ENCODE measurements at places on chromosomes 16 and 17.

- DNase-seq: no peak
Observed at GRCh38 chr17:71229070-71229469, 891.8 kb upstream of the SOX9 start.

- DNase-seq: no peak
Observed at GRCh38 chr17:75854881-75855309, 240 bp downstream of the WBP2 start.

- no peak for DNase-seq
Observed at GRCh38 chr17:20983359-20983637, 59.5 kb downstream of the USP22 start.

- DNase-seq: no peak
Observed at GRCh38 chr16:66416939-66417700, 10.0 kb upstream of the BEAN1 start.

- DNase-seq: no peak
Observed at GRCh38 chr16:16780588-16780987, 401.6 kb downstream of the NPIPA7 start.

DNA sequence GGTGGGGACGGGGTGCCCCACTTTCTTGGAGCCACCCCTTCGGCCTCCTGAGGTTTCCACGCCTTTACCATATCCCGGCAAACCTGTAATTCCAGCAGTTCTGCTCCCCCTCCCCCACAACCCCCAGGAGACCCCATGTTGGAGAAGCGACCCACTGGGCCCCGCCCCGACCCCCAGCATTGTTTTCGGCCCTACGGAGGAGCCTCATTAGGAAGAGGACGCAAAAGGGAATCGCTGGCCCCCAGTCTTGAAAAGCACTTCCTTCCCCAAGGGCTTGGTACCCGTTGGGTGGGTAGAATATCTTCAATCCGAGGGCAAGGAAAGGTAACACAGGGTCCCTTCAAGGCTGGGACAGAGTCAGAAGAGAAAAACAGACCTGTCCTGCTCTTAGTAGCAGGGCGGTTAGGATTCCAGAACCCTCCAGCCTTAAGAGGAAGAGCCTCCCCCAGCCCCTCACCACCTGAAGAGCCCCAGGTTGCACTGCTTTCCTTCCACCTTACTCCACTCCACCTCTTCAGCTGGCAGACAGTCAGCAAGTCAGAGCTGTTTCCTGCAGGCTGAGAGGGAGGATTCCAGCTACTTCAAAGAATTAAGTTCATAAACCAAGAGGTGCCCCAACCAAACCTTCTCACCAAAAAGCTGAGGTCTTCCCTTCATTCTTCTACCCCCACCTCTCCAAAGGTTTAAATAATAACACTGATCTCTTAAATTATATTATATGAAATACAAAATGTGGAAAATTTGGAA is 803 bp upstream of the TLCD2 start:
- no peak for DNase-seq

DNA sequence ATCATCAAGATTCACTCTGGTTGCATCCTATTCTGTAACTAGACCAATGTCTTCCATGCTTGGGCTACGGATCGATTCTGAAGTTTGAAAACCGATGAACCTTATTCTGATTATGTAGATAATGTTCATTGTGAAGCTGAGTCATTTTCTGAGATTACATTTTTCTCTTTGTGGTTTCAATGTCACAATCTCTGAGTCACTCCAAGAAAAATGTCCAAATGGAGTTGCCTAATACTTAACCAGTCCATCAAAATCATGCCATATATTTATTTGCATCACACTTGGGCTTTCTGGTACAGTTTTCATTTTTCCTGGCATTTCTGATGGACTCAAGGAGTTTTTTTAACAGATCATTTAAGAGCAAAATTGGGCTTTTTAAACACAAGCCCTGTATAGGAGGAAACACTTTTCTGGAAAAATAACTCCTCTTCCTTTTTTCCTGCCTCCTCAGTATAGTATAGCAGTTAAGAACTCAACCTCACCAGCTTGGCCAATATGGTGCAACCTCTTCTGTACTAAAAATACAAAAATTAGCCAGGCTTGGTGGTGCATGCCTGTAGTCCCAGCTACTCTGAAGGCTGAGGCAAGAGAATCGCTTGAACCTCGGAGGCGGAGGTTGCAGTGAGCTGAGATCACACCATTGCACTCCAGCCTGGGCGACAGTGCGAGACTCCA is 17.5 kb downstream of the CACNG3 start:
- no peak for DNase-seq

GRCh38 chr17:14923981-14924380 is 341.1 kb downstream of the PMP22 start:
- no peak for DNase-seq

DNA sequence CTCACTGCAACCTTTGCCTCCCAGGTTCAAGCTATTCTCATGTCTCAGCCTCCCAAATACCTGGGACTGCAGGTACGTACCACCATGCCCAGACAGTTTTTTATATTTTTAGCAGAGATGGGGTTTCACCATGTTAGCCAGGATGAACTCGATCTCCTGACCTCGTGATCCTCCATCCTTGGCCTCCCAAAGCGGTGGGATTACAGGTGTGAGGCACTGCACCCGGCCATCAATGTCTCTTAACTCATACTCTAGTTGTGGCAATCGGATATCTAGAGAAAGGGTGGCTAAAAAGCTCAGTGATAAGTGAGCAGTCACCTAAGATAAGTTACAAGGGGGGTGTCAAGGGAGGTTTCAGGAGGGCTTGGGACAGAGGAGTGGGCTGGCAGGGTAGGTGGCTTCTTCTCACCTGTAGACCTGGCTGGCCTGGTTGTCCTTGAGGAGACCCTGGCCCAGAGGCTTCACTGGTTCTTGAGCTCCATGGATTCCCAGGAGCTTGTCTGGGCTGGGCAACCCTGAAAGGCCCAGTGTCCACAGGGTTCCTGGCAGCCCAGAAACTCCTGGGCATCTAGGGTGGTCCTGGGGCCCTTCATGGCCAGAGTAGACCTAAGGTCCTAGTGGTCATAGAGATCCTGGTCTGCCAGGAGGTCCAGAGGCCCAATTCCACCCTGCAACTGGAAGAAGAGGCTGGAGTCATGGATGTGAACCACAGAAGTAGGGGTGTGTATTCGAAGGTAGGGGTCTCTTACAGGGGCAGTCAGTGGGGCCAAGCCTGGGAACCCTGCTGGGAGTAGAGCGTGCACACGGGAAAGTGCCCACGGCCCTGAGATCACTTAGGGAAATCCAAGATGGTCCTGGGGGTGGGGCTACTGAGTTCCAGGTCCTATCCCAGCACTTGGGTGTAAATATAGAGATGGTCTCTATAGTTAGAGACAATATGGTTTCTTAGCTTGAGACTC is 12.7 kb upstream of the IGFBP4 start:
- no peak for DNase-seq

- peak; percentile 86 for DNase-seq
Observed at GRCh38 chr16:2147981-2148671, at the start of gene RAB26. Gene RAB26 (plus strand): TSS chr16:2148625. CDS start chr16:2148784, 159 bp downstream.

DNA sequence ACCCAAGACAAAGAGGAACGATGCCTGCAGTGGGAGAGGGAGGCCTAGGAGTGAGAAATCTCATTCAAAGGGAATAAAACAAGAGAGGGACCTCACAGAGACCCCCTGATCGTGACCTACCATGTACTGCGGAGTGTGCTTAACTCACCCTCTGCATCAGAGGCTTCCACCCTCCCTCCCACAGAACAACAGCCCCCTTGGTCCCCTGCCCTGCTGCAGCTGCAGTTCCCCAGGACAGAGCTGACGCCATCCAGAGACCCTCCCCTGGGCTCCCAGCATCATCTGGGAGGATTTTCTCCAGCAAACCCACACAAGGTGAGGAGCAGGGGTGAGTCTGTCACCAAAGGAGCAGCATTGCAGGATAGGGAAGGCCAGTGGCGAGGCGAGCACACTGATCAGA is 39.8 kb downstream of the TLE7 start:
- no peak for DNase-seq

DNA sequence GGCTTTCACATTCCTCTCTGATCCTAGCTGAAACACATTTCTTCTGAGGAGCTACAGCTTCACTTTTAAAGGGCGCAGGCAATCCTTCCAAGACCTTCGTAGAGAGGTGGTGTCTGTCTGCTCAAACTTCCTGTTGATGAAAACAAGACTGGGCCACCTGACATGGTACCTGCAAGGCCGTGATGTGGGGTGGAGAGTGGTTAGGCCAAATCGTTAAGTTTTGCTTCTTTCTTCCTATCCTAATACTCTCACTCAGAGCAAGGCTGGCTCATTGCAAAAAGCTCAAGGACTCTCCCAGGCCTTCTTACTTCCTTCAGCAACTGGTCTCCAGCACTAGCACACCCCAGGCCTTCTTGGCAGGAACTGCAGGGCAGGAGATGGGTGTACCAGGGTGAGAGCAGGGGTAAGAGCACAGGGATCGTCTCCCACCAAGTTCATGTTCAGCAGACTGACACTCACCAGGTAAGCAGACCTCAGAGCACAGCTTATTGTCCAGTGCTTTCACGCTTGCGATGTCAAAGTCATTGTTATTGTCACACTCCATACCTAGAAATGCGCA is 10.9 kb upstream of the FOXJ1 start:
- no peak for DNase-seq

DNA sequence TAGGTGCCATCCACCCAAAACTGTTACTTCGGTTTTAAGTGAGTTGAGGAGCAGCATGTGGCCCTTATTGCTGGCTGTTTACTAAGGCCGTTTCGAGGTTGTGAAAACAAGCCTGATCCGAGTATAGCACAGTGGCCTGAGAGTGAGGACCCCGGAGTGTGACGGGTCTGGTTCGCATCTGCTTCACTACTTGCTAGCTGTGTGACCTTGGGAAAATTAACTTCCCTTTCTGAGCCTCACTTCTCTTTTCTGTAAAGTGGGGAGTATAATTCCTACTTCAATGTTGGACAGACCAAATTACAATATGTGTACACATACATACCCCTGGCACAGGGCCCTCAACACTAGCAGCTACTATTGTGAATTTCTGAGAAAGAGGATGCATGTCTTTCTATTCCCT is 11.7 kb upstream of the HEATR6 start:
- no peak for DNase-seq

DNA sequence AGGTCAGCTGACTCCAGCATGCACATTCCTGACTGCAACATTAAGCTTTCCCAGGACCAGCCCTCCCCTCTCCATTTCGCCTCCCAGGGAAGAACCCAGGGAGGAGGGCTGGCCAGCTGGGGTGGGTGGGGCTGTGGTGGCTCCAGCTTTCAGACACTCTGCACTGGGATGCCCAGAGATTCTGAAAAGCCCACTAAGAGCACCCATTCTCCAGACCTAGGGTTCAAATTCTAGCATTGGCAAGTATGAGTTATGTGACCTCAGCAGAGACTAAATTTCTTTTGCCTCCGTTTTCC is 7.8 kb downstream of the DLX3 start:
- no peak for DNase-seq

GRCh38 chr17:66126231-66126630 is 65.7 kb downstream of the CEP112 start:
- DNase-seq: no peak

DNA sequence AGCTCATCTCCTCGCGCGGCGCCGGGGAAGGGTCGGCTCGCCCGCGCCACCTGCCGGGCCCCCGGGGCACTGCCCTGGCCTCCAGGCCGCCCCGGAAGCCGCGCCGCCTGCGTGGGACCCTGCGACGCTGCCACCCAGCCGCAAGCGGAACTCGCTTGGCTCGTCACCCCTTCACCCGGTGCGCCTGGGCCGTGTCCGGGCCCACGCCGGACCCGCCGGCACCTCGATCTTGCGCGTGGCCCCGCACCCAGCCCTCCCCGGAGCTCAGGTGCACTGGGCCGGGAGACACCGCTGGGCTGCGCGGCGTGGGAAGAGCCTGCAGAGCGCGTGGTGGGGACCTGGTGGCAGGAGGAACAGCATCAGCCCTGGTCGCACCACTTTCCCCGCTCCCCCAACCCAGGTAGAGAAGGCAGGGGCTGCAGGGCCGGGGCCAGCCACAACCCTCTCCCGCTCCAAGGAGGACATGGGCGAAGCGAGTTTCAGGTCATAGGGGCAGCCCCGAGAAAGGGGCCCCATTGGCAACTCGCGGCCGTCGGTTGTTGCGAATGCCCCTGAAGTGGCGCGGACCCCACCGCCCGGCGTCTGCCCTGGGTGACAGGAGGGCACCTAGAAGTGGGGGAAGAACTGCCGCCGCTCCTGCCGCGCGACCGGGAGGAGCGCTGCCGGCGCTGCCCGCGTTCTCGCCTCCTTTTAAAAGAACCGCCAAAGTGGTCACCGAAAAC is 363 bp upstream of the MIF4GD start:
- peak; percentile 60 for DNase-seq

GRCh38 chr16:9650284-9650683 is 531.9 kb downstream of the GRIN2A start:
- DNase-seq: no peak

Measured in NCI-H510A treated with DMSO at 0.1 percent for 48 hours (cell line).